Upper lobe of left lung (tissue), 6 donors: ENCODE measurements at places on chromosomes 12 and 14. TPM values are rescaled to one million over a fixed set of nuclear protein-coding genes. Genes with fewer than 3 reads are reported as not detected.

DNA sequence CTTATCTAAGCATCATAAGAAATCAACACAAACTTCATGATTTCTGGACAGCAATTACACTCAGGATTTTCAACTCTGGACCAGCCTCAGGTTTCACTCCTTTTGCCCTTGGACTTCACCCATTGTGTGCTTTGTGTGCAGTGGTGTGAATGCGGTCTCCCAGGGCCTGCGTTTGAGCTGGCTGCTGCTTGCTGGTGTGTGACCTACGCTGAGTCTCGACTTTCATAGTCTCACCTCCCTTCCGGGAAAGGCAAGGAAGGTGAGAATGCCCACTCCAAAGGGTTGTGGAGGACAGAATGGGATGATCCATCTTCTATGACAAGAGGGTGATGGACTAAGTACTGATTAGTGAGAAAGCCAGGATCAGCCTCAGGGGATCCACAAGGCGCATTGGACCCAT is 228.8 kb downstream of the C12orf75 start:
- DNase-seq = no peak

- DNase-seq = no peak
These were observed 4.6 kb upstream of the CYP46A1 start for GRCh38 chr14:99679543-99679942.

DNA sequence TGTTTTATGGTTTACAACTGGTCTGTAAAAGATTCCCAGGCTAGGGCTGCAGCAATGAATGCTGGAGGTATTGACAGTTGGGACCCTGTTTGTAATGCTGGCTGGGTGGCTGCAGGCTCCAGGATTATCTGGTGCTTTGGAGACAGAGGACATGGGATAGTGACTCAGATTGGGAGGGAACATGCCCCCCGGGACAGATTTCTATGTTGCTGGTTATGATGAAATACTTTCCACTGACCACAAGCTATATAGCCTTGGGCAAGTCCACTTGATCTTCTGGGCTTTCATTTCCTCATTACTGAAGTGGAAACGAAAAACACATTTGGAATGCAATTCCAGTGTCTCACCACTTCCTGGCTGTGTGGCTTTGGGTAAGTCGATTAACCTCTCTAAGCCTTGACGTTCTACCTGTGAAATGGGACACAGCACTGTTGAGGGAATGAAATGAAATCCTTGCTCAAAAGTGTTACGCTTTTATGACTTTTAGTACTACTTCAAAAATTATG is 6.3 kb upstream of the TPCN1 start:
- peak; percentile 79 for DNase-seq

- no peak for DNase-seq
These were observed 88.2 kb downstream of the DUSP16 start for GRCh38 chr12:12474471-12474928.

Gene DTX1
- total RNA-seq = 5.8 TPM

Gene CRACR2A
- total RNA-seq = 5.6 TPM

Gene PTPRQ
- 6.3 TPM for total RNA-seq

Gene P2RX2
- 1.2 TPM for total RNA-seq
